ENCODE measurements at places on chromosomes 6 and 20.

DNA sequence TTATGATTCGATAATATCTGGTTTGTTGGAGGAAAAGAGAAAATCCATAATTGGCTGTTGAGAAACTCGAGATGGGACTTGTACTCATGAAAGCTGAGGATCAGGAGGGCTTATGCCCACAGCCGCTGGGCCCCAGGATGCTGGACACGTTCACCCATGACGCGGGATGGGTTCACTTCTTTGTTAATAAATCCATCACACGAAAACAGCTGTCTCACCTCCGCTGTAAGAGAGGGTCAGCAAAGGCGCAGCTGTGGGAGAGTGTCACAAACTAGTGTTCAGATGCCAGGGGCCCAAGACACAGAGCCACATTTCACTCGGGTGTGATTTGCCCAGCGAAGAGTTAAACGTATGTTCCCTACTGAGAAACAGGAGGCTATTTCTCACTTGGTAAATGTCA lies 315.1 kb downstream of the THBS2 start:
- no peak for DNase-seq

DNA sequence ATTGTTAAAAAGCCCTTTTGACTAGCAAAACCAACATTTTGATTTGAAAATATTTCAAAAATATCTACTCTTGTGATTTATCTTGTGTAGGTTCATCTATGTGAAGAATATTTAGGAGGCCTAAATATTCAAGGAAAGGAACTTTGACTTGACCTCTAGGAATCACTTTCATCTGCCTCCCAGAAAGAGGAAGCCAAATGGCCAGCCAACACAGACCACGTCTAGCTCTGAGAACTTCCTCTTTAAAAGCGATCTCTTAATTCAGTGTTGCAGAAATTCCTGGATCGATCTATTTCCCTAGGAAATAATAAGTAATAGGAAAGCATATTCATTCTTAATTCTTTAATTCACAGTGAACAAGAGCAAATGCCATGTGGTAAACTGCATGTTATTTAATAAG lies 9.6 kb upstream of the MOXD1 start:
- DNase-seq: no peak

GRCh38 chr6:53090576-53090975 lies 25.4 kb downstream of the FBXO9 start:
- DNase-seq: no peak

DNA sequence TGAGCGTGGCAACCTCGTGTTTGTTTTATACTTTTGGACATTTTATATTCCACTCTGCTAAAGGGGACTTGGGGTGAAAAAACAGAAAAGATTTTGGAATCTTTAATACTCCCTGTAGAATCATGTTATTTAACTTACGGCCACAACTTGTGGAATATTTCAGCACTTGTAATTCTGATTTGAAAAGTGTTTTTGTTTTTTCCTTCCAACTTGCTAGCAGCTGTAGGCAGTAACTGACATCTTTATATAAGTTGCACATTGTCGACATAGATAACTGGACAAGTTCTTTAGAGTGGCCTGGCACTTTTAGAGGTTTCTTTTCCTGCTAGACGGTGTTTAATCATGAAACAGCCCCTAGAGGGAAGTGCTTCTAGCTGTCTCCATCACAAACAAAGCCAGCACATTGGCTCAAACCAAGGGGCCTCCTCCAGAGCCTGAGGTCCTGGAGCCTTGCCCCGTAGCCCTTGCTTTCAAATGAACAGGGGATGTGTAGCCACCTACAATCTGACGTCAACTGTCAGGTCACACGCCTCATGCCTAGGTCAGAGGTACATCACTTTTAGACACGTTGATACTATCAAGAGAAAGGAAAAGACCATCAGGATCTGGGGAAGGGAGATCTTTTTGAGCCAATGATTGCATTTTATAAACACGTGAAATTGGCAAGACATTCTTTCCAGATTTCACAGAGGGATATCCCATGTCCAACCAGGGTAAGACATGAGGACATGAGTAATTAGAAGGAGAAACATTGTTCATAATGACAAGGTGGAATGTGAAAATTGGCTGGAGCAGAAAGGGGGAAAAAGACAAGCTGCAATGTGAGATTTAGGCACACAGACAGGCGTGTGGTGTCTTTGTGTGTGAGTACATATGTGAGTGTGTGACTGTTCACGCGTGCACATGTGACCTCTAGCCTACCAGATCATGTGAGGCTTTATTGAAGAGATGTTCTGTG lies 92.1 kb downstream of the TXNDC5 start:
- no peak for DNase-seq

DNA sequence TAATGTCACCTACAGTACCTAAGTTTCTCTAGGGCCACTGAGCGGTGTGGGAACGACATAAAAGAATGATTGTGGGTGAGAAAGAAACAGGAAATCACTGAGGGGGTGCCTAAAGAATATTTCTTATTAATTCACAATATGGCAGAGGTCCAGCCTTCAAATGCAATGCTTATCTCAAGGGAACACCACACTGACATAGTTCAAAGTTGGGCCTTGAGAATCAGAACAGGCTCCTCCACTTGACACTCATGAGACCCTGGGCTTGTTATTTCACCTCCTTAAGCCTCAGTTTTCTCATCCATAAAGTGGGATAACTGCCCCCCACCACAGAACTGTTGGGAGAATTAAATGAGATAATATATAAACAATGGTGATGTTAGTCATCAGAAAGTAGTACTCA lies 40.4 kb upstream of the ARHGAP18 start:
- no peak for DNase-seq

GRCh38 chr6:15081447-15081846 lies 164.4 kb upstream of the JARID2 start:
- no peak for DNase-seq

- DNase-seq: no peak
Observed at GRCh38 chr6:156727715-156728385, 49.3 kb upstream of the ARID1B start.

GRCh38 chr20:39857835-39858234 lies 831.2 kb downstream of the MAFB start:
- no peak for DNase-seq

DNA sequence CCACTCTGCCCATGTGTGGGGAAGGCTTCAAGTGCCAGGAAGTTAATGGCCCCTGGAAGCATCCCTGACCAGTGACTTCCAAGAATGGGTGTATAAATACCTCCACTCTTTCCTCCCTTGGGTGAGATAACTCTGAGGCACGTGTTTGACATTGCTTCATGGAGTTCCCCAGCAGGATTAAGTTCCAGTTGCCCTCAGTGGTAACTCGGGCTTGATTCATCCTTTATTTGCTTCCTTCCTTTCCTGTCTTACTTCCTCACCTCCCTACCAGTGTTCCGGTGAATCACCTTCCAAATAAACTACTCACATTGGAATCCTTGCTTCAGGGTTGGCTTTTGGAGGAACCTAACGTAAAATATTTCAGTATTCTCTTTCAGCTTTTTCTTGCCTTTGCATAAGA lies 84.6 kb upstream of the JAG1 start:
- DNase-seq: no peak

- DNase-seq: no peak
Observed at GRCh38 chr6:144049386-144049785, 41.3 kb upstream of the PLAGL1 start.

DNA sequence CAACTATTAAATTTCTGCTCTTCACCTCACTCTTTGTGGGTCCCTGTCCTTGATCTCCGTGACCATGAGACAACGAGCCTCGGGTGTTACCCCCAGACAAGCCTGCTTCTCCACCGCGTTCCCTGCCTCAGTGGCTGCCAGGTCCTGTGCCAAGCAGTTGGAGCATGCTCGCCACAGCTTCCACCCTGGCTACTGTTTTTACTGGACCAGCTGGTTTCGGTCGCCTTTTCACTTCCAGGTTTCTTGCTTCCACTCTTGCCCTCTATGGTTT lies 5.6 kb downstream of the TP53RK start:
- no peak for DNase-seq

GRCh38 chr6:123418071-123418470 lies 218.7 kb downstream of the TRDN start:
- DNase-seq: no peak

- no peak for DNase-seq
Observed at GRCh38 chr6:134714679-134715078, 235.2 kb downstream of the ALDH8A1 start.

DNA sequence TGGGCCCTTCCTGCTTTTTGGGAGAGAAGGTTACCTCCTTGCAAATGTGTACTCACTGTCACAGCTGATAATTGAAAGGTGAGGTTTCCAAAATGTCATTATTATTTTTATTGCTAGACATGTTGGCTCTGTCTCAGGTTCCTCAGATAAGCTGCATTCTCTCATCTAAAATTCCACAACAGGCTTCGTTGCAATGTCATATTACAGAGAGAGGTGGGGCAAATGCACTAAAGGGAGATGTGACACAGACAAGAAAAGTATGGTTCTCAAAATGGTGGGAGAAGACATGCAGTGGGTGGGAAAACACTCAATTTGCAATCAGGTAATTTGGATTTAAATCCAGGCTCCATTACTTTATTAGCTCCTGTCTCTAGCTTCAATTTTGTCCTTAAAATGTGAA lies 256.4 kb upstream of the POU3F2 start:
- no peak for DNase-seq

DNA sequence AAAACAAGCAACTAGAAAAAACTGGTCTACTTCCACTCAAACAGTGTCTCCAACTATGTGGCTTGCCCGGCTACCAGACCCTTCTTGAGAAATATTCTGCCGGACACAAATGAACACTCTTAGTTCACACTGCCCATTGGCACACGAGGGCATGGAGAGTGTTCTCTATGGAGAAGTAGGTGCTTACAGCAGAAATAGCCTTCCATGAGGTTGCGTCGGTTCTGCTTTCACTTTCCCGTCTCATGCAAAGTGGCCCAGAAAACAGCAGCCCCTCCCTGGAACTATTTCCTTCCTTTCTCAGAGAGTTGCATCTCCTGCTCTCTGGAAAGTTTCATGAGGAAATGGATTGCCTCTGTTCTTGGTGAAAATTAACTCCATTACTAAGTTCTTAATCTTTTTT lies 9.5 kb upstream of the HLA-DOA start:
- DNase-seq: peak; percentile 90

- no peak for DNase-seq
Observed at GRCh38 chr6:20875369-20875963, 341.2 kb downstream of the CDKAL1 start.

DNA sequence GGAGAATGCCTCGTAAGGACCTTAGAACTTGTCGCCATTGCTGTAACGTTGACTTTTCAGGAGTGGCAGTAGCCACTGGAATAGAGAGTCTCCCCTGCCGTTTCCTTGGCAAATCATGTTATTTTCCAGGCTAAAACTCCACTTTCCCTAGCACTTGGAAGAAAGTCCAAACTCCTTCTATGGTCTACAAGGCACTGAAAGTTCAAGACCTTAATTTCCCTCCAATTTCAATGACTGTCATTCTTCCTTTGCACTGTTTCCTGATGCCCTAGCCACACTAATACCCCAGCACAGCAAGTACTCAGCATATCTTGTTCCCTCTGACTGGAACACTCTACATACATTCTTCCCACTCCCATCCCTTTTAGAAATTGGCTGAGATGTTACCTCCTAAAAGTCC lies 1.8 kb upstream of the TBPL1 start:
- DNase-seq: no peak

DNA sequence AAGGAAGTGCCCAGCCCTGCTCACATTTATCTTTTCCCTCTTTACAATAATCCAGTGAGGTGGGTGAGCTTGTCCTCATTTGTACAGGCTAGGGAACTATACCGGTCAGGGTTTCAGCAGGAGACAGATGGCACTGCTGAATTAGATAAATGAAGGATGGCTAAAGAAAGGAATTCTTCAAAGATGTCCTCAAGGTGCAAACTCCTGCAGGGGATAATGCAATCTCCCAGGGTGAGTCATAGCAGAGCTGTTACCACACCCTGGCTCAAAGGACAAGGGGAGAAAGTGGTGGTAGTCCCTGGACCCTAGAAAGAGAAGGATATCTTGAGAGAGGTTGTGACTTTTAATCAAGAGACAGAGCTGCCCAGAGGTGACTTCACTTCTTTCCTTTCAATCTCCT lies 66.7 kb downstream of the RFPL4B start:
- no peak for DNase-seq

- DNase-seq: no peak
Observed at GRCh38 chr6:41100871-41101287, 28.1 kb downstream of the NFYA start.

GRCh38 chr20:55353206-55353605 lies 652.1 kb downstream of the CBLN4 start:
- no peak for DNase-seq

GRCh38 chr6:129565366-129565765 lies 144.6 kb downstream of the ARHGAP18 start:
- no peak for DNase-seq

GRCh38 chr6:125031385-125031784 lies 69.1 kb downstream of the RNF217 start:
- no peak for DNase-seq

DNA sequence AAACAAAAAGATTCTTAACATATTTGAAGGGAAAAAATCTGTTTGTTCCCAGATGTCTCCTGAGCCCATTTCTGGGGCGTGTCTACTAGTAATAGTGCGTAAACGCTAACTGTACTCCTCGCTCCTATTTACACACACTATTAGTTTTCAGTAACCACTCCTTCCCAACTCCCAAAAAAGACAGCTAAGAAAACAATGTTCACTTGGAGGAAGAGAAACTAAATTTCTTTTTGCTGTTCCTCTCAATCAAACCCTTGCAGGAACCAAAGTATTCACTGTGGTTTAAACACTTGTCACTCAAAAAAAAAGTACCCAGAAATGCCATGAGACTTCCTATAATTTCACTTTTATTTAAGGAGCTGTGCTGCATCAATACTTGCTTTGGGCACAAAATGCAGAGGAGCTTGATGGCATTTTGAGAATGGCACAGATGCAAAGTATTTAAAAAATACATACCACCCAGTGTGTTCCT lies 118.2 kb downstream of the BACH2 start:
- no peak for DNase-seq

DNA sequence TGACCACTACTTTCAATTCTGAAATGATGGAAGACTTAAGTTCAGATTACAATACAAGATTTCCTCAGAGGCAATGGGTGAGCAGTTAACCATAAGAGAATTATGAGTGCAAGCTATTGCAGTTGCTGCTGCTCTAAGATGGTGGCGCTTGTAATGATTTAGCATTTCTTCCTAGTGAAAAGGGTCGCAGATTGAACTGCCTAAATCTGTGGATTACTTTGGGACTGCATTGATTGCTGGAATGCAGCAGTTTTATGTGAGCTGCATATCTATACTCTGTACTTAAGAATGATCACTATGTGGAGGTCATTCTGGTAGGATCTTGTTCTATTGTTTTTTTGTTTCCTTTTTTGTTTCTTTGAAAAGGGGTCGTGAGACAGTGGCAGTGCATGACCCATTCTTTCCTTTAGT lies 5.3 kb downstream of the SCAF8 start:
- DNase-seq: no peak
